ENCODE measurements at places on chromosomes 13 and 19. TPM values are rescaled to one million over a fixed set of nuclear protein-coding genes. Genes with fewer than 3 reads are reported as not detected.

DNA sequence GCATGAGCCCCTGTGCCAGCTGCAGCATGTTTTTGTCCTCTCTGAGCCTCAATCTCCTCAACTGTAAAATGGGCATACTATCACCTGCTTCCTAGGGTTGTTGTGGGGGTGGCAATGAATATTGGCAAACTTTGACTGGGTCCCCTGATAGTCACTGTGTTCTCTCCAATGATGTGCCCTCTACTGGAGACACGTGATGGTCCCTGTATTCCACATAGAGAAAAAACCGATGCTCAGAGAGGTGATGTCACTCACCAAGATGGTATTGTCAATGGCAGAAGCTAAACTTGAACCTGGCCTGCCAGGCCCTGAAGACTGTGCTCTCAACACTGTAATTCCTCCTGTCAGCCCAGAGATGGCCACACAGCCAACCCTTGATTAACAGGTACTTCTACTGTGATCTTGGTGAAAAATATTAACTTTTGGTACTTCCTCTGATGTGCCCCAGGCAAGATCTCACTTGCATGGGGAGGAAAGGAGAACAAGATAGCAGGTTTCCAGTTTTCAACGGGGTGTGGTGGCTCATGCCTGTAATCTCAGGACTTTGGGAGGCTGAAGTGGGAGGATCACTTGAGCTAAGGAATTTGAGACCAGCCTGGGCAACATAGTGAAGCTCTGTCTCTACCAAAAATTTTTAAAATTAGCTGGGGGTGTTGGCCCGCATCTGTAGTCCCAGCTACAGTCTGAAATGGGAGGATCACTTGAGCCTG is 3.6 kb downstream of the CEACAM20 start:
- no peak for DNase-seq

GRCh38 chr19:17598953-17599352 is 43.5 kb downstream of the COLGALT1 start:
- no peak for DNase-seq

DNA sequence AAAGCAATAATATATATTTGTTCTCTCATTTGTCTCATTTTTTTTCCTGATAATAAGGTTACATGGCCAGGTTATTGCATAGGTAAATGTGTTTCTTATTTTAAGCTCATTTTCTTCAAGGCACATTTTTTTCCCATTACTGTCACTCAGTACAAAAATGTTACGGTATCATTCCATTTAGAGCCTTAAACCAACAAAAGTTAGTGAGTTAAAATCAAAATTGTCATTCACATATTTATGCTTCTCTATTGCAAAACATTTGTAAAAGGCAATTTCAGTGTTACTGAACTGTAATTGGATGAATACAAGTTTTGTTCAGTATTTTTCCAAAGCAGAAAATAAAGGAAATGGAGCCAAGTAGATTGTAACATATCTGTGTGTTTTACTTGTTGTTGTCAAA is 117.6 kb upstream of the MAB21L1 start:
- DNase-seq: no peak

- no peak for DNase-seq
Measured at GRCh38 chr13:22240716-22241115, 569.8 kb downstream of the FGF9 start.

DNA sequence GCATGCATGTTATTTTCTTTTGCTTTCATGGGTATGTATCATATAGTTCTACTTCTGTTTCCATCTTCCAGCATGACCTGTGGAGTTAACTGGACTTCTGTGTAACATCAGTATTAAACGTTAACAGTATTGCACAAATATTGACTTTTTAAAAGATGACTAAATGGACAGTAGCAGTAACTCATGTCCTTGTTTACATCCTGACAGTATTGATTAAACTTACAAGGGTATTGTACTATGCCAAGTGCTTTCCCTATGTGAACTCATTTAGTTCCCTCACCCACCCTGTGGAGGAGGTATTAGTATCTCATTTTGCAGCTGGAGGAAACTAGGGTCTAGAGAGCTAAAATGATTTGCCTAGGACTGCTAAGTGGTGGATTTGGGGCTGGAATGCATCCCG is 128.7 kb upstream of the SLC10A2 start:
- no peak for DNase-seq

DNA sequence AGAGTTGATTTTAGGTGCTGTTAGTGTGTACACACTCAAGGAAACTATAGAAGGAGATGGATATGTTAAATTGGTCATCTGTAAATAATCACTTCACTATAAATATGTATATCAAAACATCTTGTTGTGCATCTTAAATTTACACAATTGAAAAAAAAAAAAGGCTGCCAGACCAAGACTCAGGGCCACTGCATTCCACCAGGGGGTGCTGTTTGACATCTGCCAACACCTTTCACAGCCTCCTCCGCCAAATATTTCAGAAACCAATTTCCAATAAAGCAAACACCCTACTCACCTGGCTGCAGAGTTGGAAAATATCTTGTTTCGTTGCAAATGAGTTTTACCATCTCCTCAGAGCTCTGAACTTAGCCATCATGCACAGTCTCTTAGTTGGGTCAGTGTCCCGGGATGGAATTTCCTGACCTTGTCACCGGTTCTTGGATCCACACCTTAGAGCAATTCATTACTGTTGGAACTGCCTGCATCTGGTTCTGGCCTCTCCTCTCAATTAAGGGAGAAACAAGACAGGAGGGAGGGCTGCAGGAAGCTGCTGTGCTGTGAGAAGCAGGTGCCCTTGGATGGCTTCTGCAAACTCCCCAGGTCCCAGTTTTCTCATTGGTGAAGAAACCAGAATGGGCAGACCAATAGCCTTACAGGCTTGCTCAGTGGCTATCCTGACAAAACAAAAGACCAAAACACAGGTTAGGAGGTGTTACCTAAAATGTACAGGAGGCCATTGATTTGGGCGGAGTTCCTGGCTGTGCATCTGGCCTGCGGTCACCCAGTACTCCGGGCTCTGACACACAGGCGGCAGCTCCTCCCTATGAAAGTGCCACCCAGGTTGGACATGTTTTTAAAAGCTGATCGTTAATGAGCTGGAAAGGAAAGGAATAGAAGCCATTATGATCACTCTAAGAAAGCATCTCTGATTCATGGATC is 746.6 kb downstream of the UQCRFS1 start:
- DNase-seq: peak; percentile 78

DNA sequence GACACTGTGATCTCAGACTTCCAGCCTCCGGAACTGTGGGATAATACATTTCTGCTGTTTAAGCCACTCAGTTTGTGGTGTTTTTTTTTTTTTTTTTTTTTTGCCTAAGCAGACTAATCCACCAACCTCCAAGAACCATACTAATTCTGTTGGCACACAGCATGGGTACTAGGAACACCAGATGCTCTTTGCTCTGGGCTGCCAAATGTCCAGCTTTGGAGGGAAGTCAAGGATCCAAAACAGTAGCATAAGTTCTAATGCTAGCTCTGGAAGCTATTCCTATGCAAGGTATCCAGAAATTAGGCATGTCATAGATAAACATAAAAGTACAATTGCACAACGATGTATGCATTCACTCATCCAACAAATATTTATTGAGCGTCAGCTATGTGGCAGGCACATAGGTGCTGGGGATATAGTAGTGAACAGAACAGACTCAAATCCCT is 64.5 kb upstream of the WDFY2 start:
- DNase-seq: no peak

GRCh38 chr13:51589793-51590192 is 5.5 kb downstream of the WDFY2 start:
- no peak for DNase-seq

GRCh38 chr13:107023335-107023734 is 455.4 kb upstream of the ARGLU1 start:
- DNase-seq: no peak

The CEACAM1 gene
- not detected for total RNA-seq

The CCL25 gene
- total RNA-seq: not detected

The ZNF571 gene
- 5.3 TPM for total RNA-seq

The ICAM4 gene
- total RNA-seq: not detected

The ZNF99 gene
- not detected for total RNA-seq

The ZNF471 gene
- total RNA-seq: not detected
